A549 (cell line): ENCODE measurements at places on chromosomes 7 and 10. TPM values are rescaled to one million over a fixed set of nuclear protein-coding genes. Genes with fewer than 3 reads are reported as not detected.

- DNase-seq: no peak
Observed at GRCh38 chr7:101241015-101241363, 3.4 kb upstream of the CLDN15 start.

DNA sequence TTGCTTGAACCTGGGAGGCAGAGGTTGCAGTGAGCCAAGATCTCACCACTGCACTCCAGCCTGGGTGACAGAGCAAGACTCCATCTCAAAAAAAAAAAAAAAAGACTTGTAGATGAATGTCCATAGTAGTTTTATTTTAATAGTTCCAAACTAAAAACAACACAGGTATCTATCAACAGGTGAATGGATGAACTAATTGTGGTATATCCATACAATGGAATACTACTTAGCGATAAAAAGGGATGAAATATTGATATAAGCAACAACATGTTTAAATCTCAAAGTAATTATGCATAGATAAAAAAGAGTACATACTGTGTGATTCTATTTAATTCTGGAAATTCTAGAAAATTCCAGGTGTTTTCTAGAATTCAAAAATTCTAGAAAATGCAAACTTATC lies 37.5 kb upstream of the MRPS16 start:
- no peak for DNase-seq

DNA sequence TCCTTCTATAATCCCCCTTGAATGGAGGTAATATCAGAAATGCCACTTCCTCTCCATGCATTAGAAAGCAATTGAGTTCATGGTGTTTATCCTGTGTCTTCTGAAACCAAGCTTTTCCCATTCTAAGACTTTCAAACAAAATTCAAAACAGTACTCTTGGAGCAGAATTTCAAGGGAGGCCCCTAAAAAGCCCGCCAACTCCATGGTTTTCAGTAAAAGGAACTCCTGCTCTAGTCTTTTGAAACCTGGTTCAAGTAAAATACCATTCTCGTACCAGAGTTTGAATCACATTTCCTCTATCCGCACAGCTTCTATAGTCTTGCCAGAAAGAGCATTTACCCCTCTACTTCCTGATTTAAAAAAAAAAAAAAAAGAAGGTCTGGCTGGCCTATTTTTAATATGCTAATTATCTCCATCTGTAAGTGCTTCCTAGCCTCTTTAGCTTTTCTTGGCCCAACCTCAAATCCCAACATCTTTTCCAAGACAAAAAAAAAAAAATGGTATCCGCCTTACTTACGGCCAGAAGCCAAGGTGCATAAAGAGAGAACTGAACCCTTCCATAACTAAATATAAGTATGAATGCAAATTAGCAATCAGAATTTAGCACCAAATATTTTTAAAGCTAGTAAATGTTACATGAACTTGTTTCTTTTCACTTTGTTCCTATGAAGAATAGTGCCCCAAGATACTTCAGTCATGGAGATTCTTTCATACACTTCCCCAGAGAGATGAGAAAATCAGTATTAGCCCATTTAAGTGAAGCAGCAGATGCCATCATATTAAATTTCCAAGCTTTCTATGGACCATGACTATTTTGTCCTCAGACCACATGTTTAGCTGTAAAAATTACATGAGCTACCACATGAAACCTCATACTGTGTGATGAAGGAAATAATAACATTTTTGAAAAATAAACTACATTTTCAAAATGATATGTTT lies 199.9 kb upstream of the FAM3C start:
- no peak for DNase-seq

GRCh38 chr10:13593535-13593934 lies 6.8 kb downstream of the PRPF18 start:
- no peak for DNase-seq

- no peak for DNase-seq
Observed at GRCh38 chr7:121138262-121138933, 149.9 kb downstream of the CPED1 start.

- peak; percentile 86 for DNase-seq
Observed at GRCh38 chr10:113326160-113327111, 226.4 kb upstream of the HABP2 start.

DNA sequence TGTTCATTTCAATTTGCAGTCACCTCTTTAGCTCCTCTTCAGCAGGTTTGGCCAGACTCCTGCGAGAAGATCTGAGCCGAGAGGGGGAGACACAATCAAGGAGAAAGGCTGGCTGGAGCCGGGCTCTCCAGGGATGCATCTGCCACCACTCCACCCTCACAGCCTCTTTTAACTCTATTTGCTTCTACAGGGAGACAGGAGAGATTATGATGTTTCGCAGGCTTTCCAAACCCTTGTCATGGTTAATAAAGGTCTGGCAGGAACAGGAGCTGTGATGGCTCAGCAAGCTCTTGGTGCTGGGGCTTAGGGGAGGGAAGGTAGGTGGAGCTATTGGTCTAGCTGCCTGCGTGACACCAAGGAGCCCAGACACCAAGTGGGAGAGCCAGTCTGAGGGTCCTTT lies 448.1 kb upstream of the PODXL start:
- DNase-seq: peak; percentile 9

DNA sequence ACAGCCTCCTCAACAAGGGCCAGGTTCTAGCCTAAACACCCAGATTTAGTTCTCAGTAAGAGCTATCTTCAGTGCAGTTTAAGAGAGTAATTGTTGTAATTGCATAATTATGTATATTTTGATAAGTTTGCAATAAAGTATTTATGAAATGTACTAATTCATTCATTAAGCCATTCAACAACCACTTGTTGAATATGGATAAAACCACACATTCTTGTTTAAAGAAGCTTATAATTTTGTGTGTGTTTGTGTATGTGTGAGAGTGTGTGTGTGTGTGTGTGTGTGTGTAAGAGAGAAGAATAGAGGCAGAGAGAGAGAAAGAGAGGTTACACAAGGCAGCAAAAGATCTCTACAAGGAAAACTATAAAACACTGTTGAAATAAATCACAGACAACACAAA lies 115.0 kb upstream of the SLC25A13 start:
- DNase-seq: no peak

MKX gene
- not detected in 3 replicates for polyA plus RNA-seq

GRCh38 chr10:110865809-110866482 lies 5.8 kb upstream of the PDCD4 start:
- peak; percentile 37 for DNase-seq

DNA sequence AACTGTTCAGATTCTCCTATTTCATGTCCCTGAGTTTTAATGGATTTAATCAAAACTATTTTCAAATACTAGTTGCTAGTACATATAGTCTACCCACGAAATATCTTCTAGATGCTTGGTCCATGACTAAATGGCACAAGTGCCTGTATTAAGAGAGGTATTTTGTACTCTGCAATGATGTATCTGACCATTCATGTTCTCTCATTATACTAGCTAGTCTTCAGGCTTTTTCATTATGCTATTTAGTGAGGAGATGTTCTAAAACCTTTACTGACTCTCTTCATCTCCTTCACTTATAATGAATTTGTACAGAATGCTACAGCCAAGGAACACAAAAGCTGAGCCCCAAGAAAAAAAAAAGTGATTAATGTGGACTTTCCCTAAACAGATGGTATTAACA lies 222.5 kb downstream of the AHR start:
- no peak for DNase-seq

DNA sequence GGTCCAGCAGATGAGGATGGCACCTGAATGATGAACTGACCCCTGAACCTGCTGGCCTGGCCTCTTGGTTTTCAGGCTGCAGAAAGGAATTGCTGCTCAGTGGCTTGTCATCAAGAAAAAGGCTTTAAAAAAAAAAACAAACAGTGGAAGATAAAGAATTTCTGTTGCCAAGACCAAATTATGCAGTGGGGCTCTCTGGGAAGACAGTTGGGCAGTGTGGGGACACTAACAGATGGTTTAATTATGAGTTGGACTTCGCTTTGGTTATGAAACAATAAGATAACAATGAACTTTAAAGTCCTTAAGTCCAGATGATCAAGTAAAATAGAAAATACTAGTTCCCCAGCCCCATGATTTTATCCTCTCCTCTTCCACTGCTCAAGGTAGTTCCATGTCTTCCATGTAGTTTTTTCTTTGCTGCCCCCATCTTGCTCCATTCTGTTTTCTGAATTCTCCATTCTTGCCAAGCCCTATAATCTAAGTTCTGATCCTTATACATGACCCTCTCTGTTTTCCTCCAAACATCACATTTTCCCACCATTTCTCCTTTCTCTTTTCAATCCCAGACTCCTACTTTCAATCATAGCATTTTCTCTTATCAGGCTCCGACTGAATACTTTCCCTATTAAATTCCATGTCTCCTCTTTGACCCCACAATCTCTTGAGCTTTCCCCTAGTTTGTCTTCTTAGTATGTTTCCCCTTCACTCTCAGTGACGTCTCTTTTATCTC lies 52.6 kb downstream of the ANK3 start:
- DNase-seq: no peak

DNA sequence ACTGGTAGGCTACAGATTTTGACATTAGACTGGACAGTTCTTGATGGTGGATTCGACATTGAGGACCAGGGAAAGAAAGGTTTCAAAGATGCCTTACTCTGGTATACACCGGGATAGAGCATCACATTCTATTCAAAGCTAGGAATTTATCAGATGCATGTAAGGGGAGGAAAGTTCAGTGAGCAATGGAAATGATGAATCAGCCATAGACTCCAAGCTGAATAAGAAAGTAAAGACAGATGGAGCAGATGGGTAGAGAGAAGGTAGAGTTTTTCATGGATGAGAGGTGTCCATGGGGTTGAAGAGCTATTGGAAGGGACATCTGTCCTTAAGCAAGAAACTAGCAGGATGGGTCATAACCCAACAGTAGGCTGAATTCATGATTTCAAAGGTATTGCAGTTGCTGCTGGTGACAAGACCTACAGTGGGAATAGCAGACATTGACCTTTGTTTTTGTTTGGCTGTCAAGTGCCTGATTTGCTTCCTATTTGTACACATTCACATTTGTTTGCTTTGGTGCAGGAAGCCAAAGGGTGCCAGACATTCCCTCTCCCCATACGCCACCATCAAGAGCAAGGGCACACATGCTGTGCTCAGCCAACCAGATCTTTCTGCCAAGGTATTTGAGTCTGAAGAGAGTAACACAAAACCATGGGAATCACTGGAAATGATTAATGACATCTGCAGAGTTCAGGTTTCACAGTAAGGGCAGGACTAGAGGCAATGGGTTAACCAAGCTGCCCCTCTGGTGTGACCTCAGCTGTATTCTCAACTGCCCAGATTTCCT lies 8.6 kb upstream of the CACUL1 start:
- no peak for DNase-seq

INPP5A gene
- polyA plus RNA-seq: 11.5 to 15.1 TPM (median 12.3 TPM) in 3 replicates

DNA sequence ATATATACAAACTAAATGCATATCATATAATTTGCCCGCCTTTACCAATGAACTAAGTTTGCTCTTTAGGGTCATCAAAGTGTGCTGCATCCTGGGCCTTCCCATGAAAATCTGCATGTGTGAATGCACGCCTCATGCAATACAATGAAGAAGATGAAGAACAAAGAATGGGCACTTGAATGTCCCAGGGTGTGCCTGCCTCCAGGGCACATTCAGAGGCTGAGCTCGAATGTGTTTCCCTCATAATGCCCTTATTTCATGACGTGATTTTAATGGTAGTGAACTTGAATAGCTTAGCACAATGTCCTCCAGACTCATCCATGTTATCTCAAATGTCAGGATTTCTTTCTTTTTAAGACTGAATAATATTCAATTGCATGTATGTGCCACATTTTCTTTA lies 824.9 kb downstream of the TNS3 start:
- DNase-seq: no peak

GRCh38 chr7:77464589-77464988 lies 48.4 kb upstream of the GSAP start:
- DNase-seq: no peak

DNA sequence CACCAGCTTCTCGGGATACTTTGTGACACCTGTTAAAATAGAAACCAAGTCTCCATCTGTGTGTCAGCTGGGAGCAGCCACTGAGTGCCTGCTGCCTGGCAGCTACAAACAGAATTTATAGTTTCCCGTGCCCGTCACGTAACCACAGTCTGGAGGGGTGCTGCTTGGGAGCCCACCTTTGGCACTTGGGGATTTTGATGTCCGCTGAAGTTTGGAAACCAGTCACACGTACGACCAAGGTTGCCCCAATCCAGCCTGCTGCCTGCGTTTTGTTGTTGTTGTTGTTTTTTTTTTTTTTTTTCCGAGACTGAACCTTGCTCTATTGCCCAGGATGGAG lies 1.6 kb downstream of the TRRAP start:
- DNase-seq: no peak

HMX2 gene
- 0.07 to 0.09 TPM (median 0.08 TPM) in 3 replicates for polyA plus RNA-seq

TMEM176B gene
- polyA plus RNA-seq: not detected in 3 replicates

GRCh38 chr10:63132651-63133055 lies 475 bp upstream of the NRBF2 start:
- no peak for DNase-seq

ATRNL1 gene
- 0.21 to 0.34 TPM (median 0.28 TPM) in 3 replicates for polyA plus RNA-seq

GRCh38 chr10:77253556-77254064 lies 384.0 kb downstream of the KCNMA1 start:
- DNase-seq: no peak

EEPD1 gene
- 22.1 to 25.9 TPM (median 24.3 TPM) in 3 replicates for polyA plus RNA-seq

DYDC2 gene
- 0.13 TPM in 1 of 3 replicates, not detected in the others for polyA plus RNA-seq

GRCh38 chr7:81195033-81195432 lies 276.2 kb upstream of the SEMA3C start:
- DNase-seq: no peak

WDR86 gene
- polyA plus RNA-seq: 0.17 to 0.28 TPM (median 0.18 TPM) in 3 replicates
